Uterus (tissue), 4 donors: ENCODE measurements at places on chromosomes 6 and 20. TPM values are rescaled to one million over a fixed set of nuclear protein-coding genes. Genes with fewer than 3 reads are reported as not detected.

- no peak overlapping the region for H3K4me3 ChIP-seq
- peaks cover 8% of the 10 kb centered on the region for H3K4me1 ChIP-seq
- DNase-seq = no peak
- H3K27me3 ChIP-seq = no peaks in the 10 kb centered on the region
These were observed 215.1 kb downstream of the PRL start for GRCh38 chr6:22081709-22082108.

DNA sequence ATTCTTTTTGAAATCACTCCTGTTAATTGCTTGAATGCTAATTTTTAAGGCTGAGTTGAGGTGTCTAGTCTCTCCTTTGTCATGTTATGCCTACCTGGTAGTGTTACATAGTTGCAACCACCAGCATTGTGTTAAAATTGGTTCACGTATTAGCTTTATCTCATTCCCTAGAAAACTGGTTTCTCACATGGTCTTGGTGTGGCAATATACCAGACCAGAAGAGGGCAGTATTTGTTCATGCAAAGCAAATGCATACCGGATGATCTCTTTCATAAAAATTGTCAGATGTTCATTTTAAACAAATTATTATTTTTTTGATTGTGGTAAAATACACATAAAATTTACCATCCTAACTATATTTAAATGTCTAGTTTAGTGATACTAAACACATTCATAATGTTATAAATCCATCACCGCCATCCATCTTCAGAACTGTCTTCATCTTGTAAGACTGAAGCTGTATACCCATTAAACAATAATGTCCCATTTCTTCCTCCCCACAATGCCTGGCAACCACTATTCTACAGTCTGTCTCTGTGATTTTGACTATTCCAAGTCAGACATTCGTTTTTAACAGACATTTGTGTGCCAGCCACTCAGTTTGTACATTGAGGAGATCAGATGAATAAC is 92.8 kb downstream of the ATRN start:
- H3K27me3 ChIP-seq = no peaks in the 10 kb centered on the region
- H3K4me3 ChIP-seq = no peak overlapping the region
- H3K4me1 ChIP-seq = no peaks in the 10 kb centered on the region
- no peaks in the 10 kb centered on the region for H3K36me3 ChIP-seq

HAO1 gene
- total RNA-seq = not detected

- H3K4me3 ChIP-seq = no peak overlapping the region
- H3K36me3 ChIP-seq = no peaks in the 10 kb centered on the region
- no peaks in the 10 kb centered on the region for H3K27me3 ChIP-seq
- no peaks in the 10 kb centered on the region for H3K4me1 ChIP-seq
- DNase-seq = no peak
These were observed 164.6 kb upstream of the FAM83B start for GRCh38 chr6:54681987-54682386.

GRCh38 chr6:1162367-1163275 is 149.3 kb upstream of the FOXQ1 start:
- H3K36me3 ChIP-seq = no peaks in the 10 kb centered on the region
- no peaks in the 10 kb centered on the region for H3K27me3 ChIP-seq
- H3K4me1 ChIP-seq = no peaks in the 10 kb centered on the region
- no peak overlapping the region for H3K27ac ChIP-seq

EYS gene
- 1.3 TPM for total RNA-seq

GRCh38 chr6:150267686-150268561 is 100.9 kb upstream of the IYD start:
- no peak overlapping the region for H3K27ac ChIP-seq
- no peaks in the 10 kb centered on the region for H3K4me1 ChIP-seq
- H3K27me3 ChIP-seq = no peaks in the 10 kb centered on the region
